AG04449 (cell line): ENCODE measurements at places on chromosomes 1 and 21.

- peak; percentile 23 for DNase-seq
These were observed 89.0 kb upstream of the SERTAD4 start for GRCh38 chr1:210143465-210144062.

DNA sequence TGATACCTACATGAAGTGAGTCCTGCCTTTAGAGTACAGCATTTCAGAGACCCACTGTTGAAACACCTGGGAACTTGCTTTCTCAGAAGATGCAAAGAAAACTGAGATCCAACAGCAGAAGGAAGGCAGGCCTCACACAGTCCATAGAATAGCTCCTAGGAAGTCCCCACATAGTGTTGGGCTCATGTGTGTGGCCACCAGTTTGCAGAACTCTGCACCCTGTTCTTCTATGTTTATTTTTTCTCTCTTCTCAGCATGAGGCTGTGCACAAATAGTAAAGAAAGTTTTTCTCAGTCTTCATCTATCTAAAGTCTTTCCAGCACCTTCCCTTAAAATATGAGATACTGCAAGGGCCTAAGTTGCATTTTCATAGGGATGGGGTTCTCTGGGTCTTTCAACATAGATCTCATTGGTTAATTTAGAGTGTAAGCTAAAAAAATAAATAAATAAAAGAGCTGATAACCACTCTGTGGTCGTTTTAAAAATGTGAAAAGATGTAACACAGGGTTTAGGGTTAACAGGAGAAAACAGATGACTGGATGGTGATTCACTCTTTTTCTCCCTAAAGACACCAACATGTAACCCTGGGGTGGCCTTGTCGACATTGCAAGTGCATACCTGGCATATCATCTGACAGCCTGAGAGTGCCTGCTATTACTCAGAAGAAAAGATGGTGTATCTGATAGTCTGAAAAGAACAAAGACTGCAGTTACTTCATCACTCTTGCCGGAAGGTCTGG, 94.6 kb downstream of the ZC3H11B start:
- DNase-seq = peak; percentile 9

GRCh38 chr1:27503844-27504587, 14.0 kb upstream of the WASF2 start:
- DNase-seq = no peak

- no peak for DNase-seq
These were observed 736 bp downstream of the KCNC4 start for GRCh38 chr1:110210604-110211495.

- no peak for DNase-seq
These were observed 24.1 kb upstream of the ABCG1 start for GRCh38 chr21:42194863-42195262.

- no peak for DNase-seq
These were observed 307.7 kb downstream of the USP25 start for GRCh38 chr21:16037421-16037955.
